Karpas-422 (cell line): ENCODE measurements at places on chromosomes 2 and 18. TPM values are rescaled to one million over a fixed set of nuclear protein-coding genes. Genes with fewer than 3 reads are reported as not detected.

GRCh38 chr2:53510401-53510800, 257.2 kb upstream of the CHAC2 start:
- H3K4me3 ChIP-seq, result no peak overlapping the region
- no peaks in the 10 kb centered on the region; the same call in 1 of the 2 replicates for H3K4me1 ChIP-seq
- H3K36me3 ChIP-seq, result no peaks in the 10 kb centered on the region
- H3K27ac ChIP-seq, result no peak overlapping the region
- DNase-seq, result no peak

- no peaks in the 10 kb centered on the region for H3K4me1 ChIP-seq
- H3K27me3 ChIP-seq, result no peaks in the 10 kb centered on the region; the same call in 1 of the 2 replicates
- H3K36me3 ChIP-seq, result no peaks in the 10 kb centered on the region; the same call in 1 of the 2 replicates
- no peak overlapping the region for H3K4me3 ChIP-seq
- H3K27ac ChIP-seq, result no peak overlapping the region
Observed at GRCh38 chr18:79862562-79862961, 64.8 kb downstream of the KCNG2 start.

Gene SPC25
- 5.4 and 17.5 TPM in 2 replicates for total RNA-seq

Gene DUSP11
- total RNA-seq, result 46.4 and 84.2 TPM in 2 replicates

Gene MYO5B
- total RNA-seq, result 0.97 TPM in 1 of 2 replicates, not detected in the other

Gene DNAJC5G
- total RNA-seq, result not detected in 2 replicates

Gene LRATD1
- not detected in 2 replicates for total RNA-seq

Gene EIF2AK3
- 10.7 and 18.4 TPM in 2 replicates for total RNA-seq
